BJ (cell line): ENCODE measurements at places on chromosomes 4 and X. TPM values are rescaled to one million over a fixed set of nuclear protein-coding genes. Genes with fewer than 3 reads are reported as not detected.

ANAPC10 gene
- 10.3 and 21.0 TPM in 2 replicates for polyA plus RNA-seq

SPATA4 gene
- 0.07 and 0.17 TPM in 2 replicates for polyA plus RNA-seq

STAP1 gene
- polyA plus RNA-seq: not detected in 2 replicates

DMRTC1 gene
- not detected in 2 replicates for polyA plus RNA-seq

CT55 gene
- polyA plus RNA-seq: not detected in 2 replicates

TBX22 gene
- not detected in 2 replicates for polyA plus RNA-seq

TCEANC gene
- polyA plus RNA-seq: 1.1 and 2.0 TPM in 2 replicates

RIPPLY1 gene
- 0.06 TPM in 1 of 2 replicates, not detected in the other for polyA plus RNA-seq

MAGEC1 gene
- not detected in 2 replicates for polyA plus RNA-seq

TEX13B gene
- polyA plus RNA-seq: not detected in 2 replicates

CCDC160 gene
- not detected in 2 replicates for polyA plus RNA-seq

SHOX gene
- polyA plus RNA-seq: 18.2 and 22.8 TPM in 2 replicates

FANCB gene
- 0.78 and 1.9 TPM in 2 replicates for polyA plus RNA-seq

ODAPH gene
- not detected in 2 replicates for polyA plus RNA-seq

FAM47A gene
- polyA plus RNA-seq: not detected in 2 replicates

CSAG3 gene
- polyA plus RNA-seq: not detected in 2 replicates

PCDH19 gene
- polyA plus RNA-seq: 0.01 TPM in 1 of 2 replicates, not detected in the other

FRMD7 gene
- not detected in 2 replicates for polyA plus RNA-seq

XAGE5 gene
- polyA plus RNA-seq: not detected in 2 replicates

SERPINA7 gene
- polyA plus RNA-seq: not detected in 2 replicates

HMGB3 gene
- 8.1 and 22.3 TPM in 2 replicates for polyA plus RNA-seq

GABRA4 gene
- not detected in 2 replicates for polyA plus RNA-seq

SUPT20HL1 gene
- polyA plus RNA-seq: not detected in 2 replicates

GPR82 gene
- not detected in 2 replicates for polyA plus RNA-seq

CT45A3 gene
- polyA plus RNA-seq: not detected in 2 replicates

FHIP1A gene
- 0.28 and 0.49 TPM in 2 replicates for polyA plus RNA-seq

TACC3 gene
- polyA plus RNA-seq: 13.8 and 24.0 TPM in 2 replicates

HTN1 gene
- not detected in 2 replicates for polyA plus RNA-seq

MAGEH1 gene
- polyA plus RNA-seq: 22.1 and 28.4 TPM in 2 replicates

UCHL1 gene
- 1,295 and 1,743 TPM in 2 replicates for polyA plus RNA-seq

JAKMIP1 gene
- polyA plus RNA-seq: not detected in 2 replicates

PCDH7 gene
- 11.8 and 15.3 TPM in 2 replicates for polyA plus RNA-seq

ALAS2 gene
- polyA plus RNA-seq: not detected in 2 replicates

SLC10A4 gene
- polyA plus RNA-seq: 0.09 TPM in 1 of 2 replicates, not detected in the other

AADAT gene
- 7.8 and 9.7 TPM in 2 replicates for polyA plus RNA-seq

CTAG2 gene
- not detected in 2 replicates for polyA plus RNA-seq

SLC38A5 gene
- 3.5 and 5.3 TPM in 2 replicates for polyA plus RNA-seq

SNX25 gene
- 11.7 and 22.5 TPM in 2 replicates for polyA plus RNA-seq

TBC1D8B gene
- 4.5 and 9.1 TPM in 2 replicates for polyA plus RNA-seq

SPANXB1 gene
- polyA plus RNA-seq: not detected in 2 replicates

ARMCX2 gene
- polyA plus RNA-seq: 54.5 and 73.7 TPM in 2 replicates

MAGED4B gene
- 26.9 and 44.9 TPM in 2 replicates for polyA plus RNA-seq

PRR32 gene
- polyA plus RNA-seq: not detected in 2 replicates

SYN1 gene
- 0.23 and 0.48 TPM in 2 replicates for polyA plus RNA-seq

NDST3 gene
- polyA plus RNA-seq: not detected in 2 replicates

H2AZ1 gene
- 335 and 405 TPM in 2 replicates for polyA plus RNA-seq

SUPT20HL2 gene
- not detected in 2 replicates for polyA plus RNA-seq

TRAM1L1 gene
- polyA plus RNA-seq: 0.44 and 0.85 TPM in 2 replicates

NKRF gene
- 2.2 and 3.5 TPM in 2 replicates for polyA plus RNA-seq

RAB41 gene
- polyA plus RNA-seq: not detected in 2 replicates

F9 gene
- polyA plus RNA-seq: not detected in 2 replicates
